ENCODE measurements at places on chromosomes 6 and 20.
A peak's percentile ranks its signal among the peaks of the same experiment; 100 is the strongest.

- no peak for DNase-seq
Observed at GRCh38 chr6:7642791-7643190, 52.8 kb downstream of the SNRNP48 start.

DNA sequence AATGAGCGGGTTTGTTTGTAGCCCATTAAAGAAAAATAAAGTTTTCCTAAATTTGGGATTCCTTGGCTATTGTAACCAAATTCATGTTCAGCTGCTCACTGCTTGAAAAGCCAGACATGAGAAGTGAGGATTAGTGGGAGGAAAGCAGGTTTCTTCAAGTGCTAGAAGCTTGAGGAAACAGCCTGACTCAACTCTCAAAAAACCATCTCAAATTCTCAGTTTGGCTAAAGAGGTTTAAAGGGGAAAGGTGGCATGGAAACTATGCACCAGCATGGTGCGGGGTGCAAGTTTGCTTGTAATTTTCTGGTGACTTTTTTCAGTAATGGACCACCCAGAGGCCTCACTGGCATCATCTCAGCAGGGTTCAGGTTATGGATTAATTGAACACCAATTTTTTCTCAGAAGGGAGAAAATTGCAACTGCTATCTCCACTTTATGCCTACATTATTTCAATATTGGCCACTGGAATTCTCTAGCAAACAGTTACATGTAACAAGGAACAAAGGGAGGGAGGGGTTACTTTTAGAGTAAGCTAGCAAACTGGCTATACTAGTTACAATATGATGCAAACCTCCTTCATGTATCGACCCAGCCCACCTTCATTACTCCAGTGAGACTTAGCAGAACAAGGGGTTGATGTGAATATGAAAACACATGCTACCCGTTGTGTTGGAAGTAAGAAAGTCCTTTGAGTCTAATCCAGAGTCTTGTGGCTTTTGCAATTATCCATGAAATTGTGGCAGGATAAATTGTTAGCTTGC, 85.0 kb upstream of the IFNGR1 start:
- DNase-seq: no peak

DNA sequence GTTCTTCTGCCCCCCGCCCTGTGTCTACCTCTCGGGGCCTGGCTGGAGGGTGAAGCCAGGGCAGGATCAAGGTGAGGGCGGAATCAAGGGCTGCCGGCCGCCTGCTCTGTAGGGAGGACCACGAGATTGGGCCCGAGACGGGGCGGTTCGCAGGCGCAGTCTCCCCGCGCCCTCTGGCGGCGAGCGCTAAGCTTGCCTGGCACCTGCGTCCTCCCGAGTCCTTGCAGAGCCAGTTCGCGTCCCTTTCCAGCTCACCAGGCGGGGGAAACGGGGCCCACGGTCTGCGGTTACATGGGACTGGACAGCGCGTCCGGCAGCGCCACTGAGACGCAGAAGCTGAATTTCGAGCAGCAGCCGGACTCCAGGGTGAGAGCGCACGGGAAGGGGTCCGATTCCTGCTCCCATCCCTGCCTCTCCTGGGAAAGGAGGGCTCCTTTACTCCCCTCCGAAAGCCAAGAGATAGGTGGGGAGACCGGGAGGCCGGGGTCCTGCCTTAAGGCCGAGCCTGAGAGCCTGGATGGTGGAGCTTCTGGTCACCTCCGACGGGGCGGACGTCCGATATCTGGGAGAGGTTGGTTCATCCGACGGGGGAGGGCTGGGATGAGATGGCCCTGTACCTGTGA, 3.6 kb upstream of the MATN4 start:
- DNase-seq: peak; percentile 45

DNA sequence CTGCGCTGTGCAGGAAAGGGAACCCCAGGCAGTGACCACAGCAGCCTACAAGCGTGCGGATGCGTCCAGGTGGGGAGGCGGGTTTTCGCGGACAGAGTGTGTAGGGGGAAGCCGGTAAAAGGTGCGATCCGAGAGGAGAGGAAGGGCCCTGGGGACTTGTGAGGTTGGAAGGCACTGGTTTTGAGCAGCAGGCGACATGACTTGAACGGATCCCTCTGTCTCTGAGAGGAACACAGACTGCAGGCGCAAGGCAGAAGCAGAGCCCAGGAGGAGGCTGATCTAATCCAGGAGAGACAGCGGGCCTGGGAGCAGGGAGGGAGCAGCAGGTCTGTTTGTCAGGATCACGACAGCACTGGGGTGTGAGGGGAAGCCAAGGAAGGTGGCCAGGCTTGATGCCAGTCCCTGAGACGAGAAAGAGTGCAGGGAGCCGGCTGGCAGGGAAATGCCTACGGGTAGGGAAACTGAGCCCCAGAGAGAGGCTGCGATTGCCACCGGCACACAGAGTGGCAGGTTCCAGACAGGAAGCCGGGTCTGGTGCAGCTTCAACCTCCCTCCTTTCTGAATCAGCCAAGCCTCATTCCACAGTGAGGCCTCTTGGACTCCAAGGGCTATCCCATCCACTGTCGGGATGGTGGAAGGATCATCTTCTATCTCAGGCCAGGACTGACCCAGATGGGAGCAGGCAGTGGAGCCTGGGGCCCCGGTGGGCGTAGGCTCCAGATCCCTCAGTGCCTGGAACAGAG, 57.1 kb downstream of the HNF4A start:
- no peak for DNase-seq

DNA sequence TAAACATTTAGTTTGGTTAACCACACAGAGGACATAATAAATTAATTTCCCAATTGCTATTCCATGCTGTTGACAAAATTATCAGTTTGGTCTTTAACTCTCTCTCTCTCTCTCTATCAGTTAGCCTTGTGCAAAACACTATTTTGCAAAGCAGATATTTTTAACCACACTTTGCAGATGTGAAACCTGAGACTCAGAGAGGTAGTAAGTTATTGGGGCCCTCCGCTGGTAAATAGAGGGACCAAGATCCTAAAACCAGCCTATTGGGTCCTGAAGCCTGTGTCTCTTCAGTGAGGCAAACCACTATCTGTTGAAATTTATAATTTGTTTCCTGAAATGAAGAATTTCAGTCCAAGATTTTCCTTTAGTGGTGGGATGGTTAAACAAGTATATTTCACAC, 231.0 kb downstream of the SOD2 start:
- DNase-seq: no peak

DNA sequence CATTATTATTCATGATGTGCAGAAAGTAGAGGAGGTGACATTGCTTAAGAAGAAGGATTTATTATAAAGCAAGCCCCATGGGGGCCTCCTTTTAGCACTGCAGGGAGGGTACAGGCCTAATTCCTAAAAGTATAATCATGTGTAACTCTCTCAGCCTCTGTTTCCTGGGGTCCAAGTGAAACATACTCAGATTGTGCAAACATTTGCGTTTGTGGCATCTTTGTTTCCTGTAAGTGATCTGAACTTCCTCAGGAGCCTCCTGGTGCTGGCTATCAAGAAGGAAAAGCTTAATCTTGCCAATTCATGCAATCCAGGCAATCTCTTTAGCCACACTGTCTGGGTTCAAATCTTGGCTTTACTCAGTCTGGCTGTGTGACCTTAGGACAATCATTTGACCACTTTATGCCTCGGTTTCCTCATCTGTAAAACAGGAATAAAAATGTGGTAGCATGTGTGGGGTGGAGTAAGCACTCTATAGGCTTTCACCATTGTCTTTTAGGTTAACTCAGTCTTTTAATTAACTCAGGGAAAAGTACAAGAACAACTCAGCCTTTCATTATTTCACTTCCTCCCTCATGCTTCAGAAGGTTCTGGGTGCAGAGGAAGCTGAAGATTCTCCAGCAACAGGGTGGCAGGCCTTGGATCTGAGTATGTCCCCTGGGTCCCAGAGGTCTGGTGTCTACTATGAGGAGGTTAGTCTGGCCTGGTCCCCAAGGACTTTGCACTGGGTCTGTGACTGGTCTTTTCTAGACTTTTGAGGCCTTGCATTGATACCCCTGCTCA, 831 bp upstream of the SIRPB2 start:
- DNase-seq: no peak

DNA sequence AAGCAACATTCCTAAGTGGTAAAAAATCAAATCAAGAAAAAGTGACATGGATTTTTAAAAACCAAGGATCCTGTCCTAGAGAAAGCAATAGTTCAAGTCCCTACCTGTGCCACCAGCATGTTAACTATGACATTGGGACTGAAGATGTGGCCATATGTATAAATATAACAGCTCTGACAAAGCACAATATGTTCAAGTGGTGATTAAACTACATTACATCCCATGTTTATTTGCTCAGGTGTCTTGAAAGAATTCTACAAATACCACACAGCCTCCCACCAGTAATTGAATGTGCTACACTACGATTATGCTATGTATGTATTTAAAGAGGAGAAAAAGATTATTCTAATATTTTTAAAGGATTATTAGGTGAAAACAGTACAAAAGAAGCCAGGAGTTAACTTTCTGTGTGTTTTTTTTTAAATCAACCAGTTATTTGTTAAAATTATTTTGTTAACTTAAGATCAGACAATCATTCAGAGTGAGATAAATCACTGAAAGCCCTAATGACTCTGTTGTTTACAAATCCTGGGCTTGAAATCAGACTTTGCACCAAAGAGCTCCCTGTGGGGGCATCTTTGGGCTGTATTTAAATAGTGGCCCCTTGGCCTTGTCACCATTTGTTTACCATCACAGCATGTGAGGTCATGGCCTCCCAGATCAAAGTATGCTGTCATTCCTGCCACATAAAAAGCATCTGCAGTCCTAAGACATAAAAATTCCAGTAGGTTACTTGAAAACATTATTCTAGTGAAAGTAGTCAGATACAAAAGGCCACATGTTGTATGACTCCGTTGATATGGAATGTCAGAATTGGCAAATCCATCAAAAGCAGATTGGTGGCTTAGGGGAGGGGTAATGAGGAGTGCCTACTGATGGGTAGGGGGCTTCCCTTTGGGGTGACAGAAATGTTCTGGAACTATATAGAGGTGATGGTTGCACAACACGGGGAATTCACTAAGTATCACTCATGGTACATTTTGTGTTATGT, 17.1 kb downstream of the TTLL2 start:
- DNase-seq: peak; percentile 75

- no peak for DNase-seq
Observed at GRCh38 chr6:90368001-90368400, 71.4 kb upstream of the BACH2 start.

Measured in NCI-H510A treated with DMSO at 0.1 percent for 48 hours (cell line).